AG04449 (cell line): ENCODE measurements at places on chromosomes 13 and 19.

- DNase-seq, result no peak
Observed at GRCh38 chr13:78958006-78958405, 299.1 kb upstream of the OBI1 start.

DNA sequence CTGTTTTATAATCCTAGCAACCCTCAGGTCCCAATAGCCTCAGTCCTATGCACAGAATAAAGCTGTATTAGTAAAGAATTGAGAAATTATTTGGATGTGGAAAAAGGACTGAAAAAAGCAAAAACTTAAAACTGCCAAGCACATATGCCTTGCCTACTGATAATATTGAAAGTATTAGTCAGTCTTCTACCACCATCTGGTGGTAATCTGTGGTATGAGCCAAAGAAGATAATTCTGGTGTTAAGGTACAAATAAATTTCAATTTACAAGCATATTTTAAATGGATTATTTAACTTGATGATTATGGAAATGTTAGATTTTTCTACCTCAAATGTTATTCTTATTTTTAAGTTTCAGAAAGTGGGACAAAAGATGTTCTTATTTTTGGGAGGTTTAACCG is 460.3 kb upstream of the KLHL1 start:
- no peak for DNase-seq

GRCh38 chr19:12194827-12195731 is 32.2 kb downstream of the ZNF136 start:
- no peak for DNase-seq

- no peak for DNase-seq
Observed at GRCh38 chr19:1609680-1610474, 4.6 kb upstream of the UQCR11 start.

- no peak for DNase-seq
Observed at GRCh38 chr19:16945364-16945714, 56.5 kb downstream of the F2RL3 start.
